ENCODE measurements at places on chromosomes 4 and X. TPM values are rescaled to one million over a fixed set of nuclear protein-coding genes. Genes with fewer than 3 reads are reported as not detected.
A peak's percentile ranks its signal among the peaks of the same experiment; 100 is the strongest.

GRCh38 chr4:38989487-38989886 lies 42.7 kb downstream of the TMEM156 start:
- DNase-seq: peak; percentile 16

DNA sequence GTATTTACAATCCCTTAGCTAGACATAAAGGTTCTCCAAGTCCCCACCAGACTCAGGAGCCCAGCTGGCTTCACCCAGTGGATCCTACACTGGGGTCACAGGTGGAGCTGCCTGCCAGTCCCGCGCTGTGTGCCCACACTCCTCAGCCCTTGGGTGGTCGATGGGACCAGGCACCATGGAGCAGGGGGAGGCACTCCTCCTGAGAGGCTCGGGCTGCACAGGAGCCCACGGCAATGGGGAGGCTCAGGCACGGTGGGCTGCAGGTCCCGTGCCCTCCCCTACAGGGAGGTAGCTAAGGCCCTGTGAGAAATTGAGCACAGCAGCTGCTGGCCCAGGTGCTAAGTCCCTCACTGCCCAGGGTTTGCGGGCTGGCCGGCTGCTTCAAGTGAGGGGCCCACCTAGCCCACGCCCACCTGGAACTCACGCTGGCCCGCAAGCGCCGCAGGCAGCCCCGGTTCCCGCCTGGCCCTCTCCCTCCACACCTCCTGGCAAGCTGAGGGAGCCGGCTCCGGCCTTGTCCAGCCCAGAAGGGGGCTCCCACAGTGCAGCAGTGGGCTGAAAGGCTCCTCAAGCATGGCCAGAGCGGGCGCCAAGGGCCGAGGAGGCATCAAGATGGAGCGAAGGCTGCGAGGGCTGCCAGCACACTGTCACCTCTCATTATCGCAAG lies 113.9 kb downstream of the PRDM5 start:
- no peak for DNase-seq

DNA sequence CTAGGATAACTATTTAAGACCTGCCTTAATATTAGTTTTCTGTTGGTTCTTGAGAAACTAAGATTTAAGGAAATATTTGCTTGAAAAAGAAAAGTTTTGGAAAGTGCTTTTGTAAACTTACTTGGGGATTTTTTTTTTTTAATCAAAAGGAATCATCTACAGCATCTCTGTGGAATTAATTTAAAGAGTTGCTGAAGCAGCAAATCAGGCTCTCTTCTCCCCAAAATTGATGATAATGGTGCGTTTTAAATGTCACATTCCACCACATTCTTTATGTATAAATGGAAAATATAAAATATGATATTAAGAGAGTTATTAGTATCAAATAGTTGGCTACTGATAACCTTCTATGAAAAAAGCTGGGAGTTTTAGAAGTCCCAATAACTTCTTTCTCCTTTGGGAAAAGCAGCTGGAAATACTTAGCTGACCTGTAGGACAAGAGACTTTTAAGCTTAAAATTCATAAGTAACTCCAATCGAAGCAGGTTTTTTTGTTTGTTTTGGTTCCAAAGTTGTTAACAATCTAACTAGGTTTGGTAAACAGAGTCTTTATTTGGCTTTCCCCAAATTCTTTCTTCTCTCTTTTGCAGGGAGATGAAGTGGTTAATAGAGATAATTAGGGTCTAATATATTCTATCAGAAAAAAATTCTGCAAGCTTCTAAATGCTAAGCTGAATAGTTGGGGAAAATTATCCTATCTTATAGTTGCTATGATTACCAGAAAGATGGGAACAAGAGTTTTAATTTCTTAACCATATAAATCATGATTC lies 4.4 kb downstream of the KLF3 start:
- no peak for DNase-seq

DNA sequence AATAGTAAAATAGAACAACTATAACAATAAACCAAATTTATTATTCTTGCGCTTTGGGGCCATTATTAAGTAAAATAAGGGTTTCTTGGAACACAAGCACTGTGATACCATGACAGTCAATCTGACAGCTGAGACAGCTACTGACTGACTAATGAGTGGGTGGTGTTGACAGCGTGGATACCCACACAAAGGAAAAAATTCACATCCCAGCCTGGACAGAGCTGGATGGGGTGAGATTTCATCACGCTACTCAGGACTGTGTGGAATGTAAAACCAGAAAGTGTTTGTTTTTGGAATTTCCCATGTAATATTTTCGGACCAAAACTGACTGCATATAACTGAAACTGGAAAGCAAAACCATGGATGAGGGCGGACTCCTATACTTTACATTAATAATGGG lies 48.8 kb downstream of the IGFBP7 start:
- no peak for DNase-seq

DNA sequence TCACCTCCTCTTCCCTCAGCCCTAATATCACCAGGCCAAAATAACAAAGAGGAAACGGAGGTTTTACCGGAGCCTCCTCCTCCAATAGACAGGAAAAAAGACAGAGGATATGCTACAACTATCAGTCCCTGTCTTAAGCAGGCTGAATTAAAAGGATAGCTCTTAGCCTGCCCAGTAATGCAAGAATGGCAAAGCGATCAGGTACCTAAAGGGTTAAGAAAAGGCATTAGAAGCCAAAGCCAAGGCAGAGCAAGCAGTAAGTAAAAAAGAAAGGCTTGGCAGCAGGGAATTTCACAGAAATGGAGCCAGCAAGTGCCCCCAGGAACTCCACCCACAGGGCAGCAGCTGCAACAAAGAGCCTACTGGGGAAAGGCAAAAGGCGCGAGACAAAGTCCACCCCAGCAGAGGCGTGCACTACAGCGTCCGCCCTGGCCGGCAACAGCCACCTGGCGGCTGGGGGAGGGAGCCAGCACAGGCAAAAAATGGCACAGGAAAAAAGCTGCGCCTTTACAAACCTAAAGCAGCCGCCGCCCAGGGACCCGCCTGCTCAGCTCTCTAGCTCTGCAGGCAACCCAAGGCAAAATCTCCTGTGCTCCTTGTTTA lies 220.6 kb upstream of the ZC4H2 start:
- DNase-seq: no peak

DNA sequence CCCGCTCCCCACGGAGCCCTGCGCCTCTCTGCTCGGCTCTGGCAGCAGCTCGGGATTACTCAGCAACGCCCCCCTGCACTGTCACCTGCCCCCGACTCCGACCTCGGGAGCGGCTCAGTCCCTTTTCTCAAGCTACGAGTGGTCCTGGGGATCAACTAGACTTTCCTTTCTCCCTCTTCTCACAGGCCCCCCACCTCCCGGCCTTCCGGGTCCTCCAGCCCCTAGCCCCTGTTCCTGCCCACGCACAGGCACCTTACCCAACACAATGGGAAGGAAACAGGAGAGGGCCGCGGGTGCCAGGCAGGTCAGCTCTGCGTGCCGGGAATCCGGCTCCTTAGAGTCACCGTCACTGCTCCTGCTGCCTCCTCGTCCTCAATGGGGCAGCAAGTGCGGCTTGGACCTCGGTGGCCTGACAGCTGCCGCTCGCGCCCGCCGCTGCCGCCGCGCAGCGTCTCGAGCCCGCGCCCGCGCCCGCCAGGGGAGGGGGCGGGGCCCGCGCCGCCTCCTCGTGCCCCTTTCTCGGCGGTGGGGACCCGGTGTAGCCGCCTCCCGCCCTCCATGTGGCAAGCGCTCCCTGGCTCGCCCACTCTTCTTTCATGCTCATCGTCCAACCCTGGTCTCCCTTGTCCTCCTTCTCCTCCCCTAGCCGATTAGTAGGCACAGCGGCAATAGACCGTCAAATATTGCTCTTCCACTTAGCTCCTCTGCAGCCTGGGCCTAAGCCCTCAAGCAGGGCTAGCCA lies at the start of gene RAB9B:
TSS of gene RAB9B (minus strand) at position 455 of the 742 bp plus-strand sequence. CDS start 6,473 bp downstream, outside the sequence.
- peak; percentile 70 for DNase-seq

GRCh38 chr4:48175328-48175727 lies 41.3 kb upstream of the TXK start:
- no peak for DNase-seq

Gene TMPRSS11B
- not detected for total RNA-seq

Gene ZNF157
- total RNA-seq: 0.06 TPM
